T-helper 1 cell (primary cell): ENCODE measurements at places on chromosomes 2 and 18.

- no peak for DNase-seq
Measured at GRCh38 chr2:73059106-73059505, 12.4 kb downstream of the SFXN5 start.

GRCh38 chr18:62663731-62664336, 51.5 kb upstream of the PHLPP1 start:
- DNase-seq = no peak

DNA sequence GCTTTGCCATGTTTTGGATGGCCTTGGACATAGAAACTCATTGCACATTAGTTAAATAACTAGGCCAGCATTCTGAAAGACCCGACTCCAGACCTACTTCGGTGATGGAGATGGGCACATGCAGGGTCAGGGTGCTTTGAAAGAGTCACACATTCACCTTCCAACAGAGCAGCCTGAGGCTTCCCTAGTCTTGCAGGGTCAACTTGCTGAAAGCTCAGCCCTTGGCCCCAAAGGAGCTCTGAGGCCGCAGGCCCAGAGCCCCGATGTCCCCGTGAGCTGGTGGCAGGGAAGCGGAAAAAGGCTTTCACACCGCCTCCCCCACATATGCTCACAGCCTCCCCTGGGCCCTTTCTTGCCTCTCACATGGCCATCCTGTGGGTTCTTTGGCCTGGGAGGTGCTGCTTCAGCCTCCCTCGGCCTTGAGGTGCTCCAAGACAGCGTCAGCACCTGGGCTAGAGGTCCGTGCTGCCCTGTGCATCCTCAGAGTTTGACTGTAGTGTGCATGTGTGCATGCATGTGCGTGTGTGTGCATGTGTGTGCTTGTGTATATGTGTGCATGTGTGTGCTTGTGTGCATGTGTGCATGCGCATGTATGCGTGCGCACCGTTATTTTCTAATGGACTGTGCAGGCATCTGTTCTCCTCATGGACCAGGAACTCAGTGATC, 21.6 kb downstream of the LDLRAD4 start:
- no peak for DNase-seq

GRCh38 chr2:98240786-98241398, 105.4 kb upstream of the CNGA3 start:
- DNase-seq = no peak

- no peak for DNase-seq
Measured at GRCh38 chr18:8965398-8965797, 137.1 kb upstream of the NDUFV2 start.

- DNase-seq = no peak
Measured at GRCh38 chr2:54555318-54555837, 99.3 kb downstream of the SPTBN1 start.

DNA sequence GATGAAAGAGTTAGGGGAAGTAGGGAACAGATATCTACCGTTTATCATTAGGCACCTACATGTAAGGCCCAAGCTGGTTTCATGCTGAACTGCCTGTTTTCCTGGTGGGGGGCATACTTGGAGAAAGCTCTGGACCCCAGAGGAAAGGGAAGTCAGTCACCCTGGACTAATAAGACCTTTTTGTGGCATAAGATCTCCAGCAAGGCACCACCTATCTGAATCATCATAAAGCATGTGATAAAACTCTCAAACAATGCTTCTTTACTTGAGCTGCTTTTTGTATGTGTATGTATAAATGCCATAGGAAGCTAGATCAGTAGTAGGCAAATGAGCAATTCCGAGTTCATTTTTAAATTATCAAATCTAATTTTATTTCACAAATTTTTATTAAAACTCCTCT, 104.8 kb downstream of the TANC1 start:
- no peak for DNase-seq

DNA sequence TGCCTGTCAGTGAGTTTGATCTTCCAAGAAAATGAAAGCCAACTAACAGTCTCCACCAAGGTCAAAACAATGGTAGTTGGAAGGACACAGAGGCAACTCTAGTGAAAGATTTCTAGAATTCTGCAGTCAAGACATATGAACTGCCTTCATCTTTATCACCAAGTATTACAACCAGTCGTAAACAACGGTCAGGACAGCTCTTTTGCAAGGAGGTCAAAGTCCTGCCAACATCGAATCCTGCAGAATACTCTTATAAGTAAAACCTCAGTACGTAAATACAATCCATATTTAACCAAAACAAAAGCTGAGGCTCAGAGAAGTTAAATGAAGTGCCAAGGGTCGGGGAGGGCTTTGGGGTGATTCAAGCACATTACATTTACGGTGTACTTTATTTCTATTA, 3.1 kb downstream of the FEZ2 start:
- no peak for DNase-seq

GRCh38 chr2:237539681-237540080, 26.7 kb upstream of the PRLH start:
- no peak for DNase-seq

DNA sequence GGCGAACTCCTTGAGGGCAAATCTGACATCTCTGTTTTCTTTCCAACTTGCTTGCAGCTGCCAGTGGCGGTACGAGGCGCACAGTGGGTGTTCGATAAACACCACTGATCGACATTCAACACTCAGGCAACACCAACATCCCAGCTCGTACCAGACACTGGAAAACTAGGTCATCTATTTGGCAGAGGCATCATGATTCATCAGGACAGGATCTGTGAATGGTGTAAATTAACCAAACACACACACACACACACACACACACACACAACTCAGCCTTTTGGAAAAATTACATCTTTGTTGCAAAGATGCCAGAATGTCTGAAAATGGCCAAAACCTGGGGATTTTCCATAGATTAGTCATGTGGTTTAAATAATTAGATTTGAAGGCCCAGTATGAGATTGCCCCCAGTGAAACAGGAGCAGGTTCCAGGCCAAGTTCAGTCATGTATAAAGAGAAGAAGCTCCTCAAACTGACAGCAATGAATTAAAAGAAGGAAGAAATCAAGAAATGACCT, 150.5 kb upstream of the NCKAP5 start:
- no peak for DNase-seq

GRCh38 chr2:64021578-64021977, 2.4 kb upstream of the VPS54 start:
- no peak for DNase-seq

GRCh38 chr2:48597492-48597891, 20.2 kb upstream of the GTF2A1L start:
- no peak for DNase-seq

GRCh38 chr2:216113572-216113971, 4.4 kb downstream of the XRCC5 start:
- DNase-seq = no peak

- no peak for DNase-seq
Measured at GRCh38 chr18:76441002-76441667, 53.9 kb downstream of the ZNF516 start.

DNA sequence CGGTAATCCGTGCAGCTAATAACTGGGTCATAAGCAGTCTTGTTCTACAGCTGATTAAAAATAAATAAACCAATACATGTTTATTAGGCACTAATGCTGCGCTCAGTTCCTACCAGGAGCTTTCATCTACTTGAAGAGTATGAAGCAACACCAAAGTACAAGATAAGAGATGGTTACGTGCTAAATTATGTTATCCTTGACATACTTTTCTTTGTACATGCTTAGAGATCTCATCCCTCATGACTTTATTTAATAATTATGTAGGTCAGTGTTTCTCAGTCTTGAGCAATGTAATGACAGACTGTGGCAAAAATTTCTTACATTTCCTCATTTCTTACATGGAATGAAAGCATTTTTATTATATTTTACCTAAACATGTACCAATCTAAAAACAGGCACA, 54.6 kb upstream of the COBLL1 start:
- DNase-seq = no peak

GRCh38 chr2:133461484-133461883, 106.8 kb downstream of the NCKAP5 start:
- DNase-seq = no peak

- DNase-seq = no peak
Measured at GRCh38 chr2:105486762-105487141, 87.9 kb upstream of the FHL2 start.

- DNase-seq = no peak
Measured at GRCh38 chr2:33946193-33946592, 347.1 kb upstream of the FAM98A start.

DNA sequence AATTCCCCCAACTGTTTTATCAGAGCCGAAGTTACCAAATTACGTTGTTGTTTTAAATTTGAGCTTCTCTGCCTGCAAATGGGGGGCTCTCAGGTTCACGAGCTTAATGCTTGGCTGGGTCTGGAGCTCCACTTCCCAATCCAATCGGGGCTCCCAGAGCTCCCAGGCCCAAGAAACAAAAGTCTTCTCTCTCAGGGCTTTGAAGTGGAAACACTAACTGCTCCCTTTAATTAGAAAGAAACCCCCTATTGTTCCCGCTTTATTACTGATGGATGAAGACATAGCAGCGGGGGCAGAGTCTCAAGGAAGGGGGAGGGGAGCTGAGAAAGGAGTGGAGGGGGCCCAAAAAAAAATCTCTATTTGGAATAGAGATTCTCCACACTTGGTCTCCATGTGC, 15.6 kb upstream of the PKDCC start:
- DNase-seq = no peak

DNA sequence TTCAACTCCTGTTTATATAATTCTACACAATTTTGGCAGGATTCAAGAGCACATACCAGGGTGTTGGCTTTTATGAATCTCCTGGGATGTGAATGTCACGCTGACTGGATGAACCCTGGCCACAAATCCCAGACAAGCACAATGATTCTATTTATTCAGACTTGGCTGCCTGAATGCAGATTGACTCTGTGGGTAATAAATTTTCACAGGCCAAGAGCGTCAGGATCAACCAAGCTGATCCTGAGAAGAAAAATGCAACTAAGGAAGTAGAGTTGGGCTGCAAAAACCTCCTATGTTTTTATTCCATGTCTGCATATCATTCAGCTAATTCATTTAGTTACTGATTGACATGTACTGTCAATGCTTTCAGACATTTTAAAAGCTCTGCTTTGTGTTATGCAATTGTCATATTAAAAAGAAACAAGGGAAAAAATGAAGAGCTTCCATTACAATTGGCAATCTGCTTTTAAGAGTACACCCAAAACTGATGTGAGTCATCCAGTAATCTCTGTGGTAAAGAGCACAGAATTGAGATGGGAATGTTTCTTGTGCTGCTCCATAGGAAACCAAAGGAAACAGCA, 173.0 kb upstream of the REV1 start:
- DNase-seq = no peak

GRCh38 chr18:8942021-8942908, 160.2 kb upstream of the NDUFV2 start:
- DNase-seq = no peak

GRCh38 chr2:144948205-144948855, 428.4 kb upstream of the ZEB2 start:
- DNase-seq = no peak

GRCh38 chr18:52156166-52156565, 183.8 kb upstream of the DCC start:
- DNase-seq = no peak

- DNase-seq = no peak
Measured at GRCh38 chr2:98091738-98092137, 4.8 kb downstream of the VWA3B start.

GRCh38 chr18:79422022-79422782, 26.5 kb downstream of the NFATC1 start:
- no peak for DNase-seq

DNA sequence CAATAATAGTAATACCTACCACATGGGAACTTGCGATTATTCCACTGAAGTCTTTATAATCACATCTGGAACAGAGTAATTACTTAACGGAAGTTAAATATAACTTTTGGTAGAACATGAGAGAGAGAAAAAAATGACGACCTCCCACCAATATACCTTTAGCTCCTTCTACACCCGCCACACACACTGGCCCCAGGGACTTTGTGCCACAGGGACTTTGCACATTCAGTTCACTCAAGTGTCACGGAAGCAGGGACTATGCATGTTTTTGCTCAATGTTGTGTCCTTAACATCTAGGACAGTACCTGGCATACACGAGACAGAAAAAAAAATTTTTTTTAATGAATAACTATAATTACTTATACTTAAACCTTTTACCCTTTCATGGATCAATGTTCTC, 4.0 kb downstream of the GPR155 start:
- DNase-seq = no peak

DNA sequence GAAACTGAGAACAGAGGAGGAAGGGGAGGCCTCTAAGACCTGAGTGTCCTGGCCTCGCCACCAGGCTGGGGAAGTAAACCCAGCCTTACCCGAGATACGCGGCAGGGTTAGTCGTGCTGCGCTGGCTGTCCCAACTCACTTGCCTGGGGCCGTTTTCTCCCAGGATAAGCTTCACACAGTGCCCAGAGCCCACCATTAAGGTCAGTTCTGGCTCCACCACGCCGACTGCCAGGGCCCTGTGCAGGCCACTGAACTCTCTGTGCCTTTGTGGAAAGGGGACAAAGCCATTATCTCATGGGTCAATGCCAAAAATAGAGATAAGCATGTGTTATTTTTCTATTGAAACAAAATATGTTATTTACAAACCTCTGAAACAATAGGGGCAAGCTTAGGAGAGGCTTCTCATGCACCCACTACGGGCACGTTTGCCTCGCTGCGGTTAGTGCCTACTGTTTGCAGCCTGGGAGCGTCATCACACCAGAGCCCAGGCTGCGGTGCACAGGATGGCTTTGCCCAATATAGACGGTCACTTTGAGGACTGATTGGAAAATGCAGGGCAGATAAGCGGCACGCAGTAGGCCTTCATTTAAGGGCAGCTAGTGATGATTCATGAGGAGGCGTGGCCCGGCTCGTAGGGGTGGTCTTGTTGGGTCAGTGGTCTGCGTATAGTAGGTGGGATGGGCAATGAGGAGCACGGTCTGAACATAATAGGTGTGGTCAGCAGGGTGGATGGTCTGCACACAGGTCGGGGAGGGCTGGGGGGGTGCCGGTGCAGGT, 242.1 kb downstream of the GLI2 start:
- no peak for DNase-seq

DNA sequence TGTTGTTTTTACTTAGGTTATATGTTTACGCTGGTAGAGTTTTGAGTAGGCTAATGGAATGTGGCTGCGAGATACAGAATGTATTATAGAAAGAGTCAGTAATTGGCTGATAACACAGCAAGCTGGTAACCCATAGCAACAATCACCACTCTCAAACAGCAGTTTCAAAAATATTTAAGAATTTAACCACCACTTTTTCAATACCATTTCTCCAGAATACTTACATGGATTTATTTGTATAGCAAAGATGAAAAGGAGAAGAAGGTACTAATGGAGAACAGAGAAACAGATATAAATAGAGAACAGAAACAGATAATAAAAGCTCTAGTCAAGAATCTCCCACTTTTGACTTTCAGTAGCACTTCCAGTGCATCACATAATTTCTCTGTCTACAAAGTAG, 188.3 kb upstream of the SLC39A10 start:
- no peak for DNase-seq

DNA sequence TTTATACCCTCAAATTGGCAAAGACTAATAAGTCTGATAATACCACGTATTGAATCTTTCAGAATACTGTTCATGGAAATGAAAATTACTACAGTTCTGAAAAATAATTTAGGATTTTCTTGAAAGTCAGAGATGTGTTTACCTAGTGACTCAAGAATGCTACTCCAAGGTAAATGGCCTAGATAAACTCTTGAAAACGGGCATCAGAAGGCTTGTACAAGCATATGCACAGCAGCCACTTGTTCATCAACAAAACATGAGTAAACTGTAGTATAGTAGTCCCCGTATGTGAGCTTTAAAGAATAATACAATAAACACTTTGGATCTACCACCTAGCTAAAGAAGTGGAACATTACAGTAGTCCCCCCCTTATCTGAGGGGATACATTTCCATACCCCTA, 157.5 kb downstream of the THADA start:
- DNase-seq = no peak

GRCh38 chr2:86807468-86808275, 17.0 kb upstream of the CD8A start:
- DNase-seq = no peak
